ENCODE measurements at places on chromosomes 6 and 20.

- DNase-seq = no peak
These were observed 372.6 kb downstream of the UTRN start for GRCh38 chr6:144657691-144658090.

GRCh38 chr20:59723108-59723500 lies 118.8 kb downstream of the PHACTR3 start:
- DNase-seq = no peak

DNA sequence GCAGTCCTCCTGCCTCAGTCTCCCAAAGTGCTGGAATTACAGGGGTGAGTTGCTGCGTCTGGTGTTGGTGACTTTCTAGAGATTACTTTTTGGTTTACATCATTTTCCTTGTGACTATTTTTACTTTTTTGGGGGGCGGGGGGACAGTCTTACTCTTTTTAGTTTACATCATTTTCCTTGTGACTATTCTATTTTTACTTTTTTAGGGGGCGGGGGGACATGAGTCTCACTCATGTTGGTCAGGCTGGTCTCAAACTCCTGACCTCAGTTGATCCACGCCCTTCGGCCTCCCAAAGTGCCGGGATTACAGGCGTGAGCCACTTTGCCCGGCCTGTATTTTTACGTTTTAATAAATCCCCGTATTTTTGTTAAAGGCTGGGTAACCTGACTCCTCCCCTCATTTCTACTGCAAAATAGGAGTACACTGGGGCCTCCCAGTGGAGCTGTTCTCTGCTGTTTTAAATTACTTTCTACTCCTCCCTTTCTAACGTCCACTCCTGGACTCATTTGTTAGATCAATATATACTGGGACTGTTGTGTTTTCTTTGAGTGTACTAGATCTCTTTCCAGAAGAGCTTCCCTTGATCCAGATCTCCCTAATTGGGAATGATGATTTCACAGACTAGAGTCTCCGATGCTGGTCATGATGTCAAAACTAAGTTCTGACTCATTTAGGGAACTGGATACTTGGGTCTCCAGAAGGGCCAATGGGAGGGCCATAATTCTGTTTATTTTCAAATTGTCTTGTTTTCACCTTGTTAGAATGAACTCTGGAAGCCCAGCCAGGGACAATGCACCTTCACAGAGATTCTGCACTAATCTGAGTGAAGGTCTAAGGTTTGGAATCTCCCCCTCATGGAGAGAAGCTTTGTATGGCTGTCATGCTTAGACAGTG lies 9.2 kb downstream of the HSPA1B start:
- DNase-seq = no peak

GRCh38 chr6:108840919-108841318 lies 7.3 kb upstream of the ARMC2 start:
- DNase-seq = no peak

- no peak for DNase-seq
These were observed 698 bp upstream of the LRP11 start for GRCh38 chr6:149864578-149865535.

GRCh38 chr6:71481801-71482200 lies 193.2 kb downstream of the OGFRL1 start:
- DNase-seq = no peak

DNA sequence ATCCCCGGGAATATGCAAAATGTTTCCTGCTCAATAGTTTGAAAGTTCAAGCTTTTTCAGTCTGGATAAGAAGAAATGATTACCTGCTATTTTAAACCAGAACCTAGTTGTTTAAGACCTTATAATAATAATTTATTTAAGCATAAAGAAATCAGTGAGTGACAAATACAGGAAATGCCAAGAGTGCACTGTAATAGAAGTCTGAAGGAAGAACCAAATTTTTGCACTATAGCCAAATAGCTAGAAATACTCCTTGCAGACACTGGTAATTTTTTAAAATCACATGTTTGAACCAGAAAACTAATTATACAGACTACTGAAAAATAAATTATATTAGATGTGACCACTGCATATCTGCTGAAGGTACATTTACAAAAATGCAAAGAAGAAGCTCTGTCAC lies 93.2 kb downstream of the MMS22L start:
- DNase-seq = no peak

- no peak for DNase-seq
These were observed 13.7 kb upstream of the BLCAP start for GRCh38 chr20:37541326-37541725.

GRCh38 chr6:7979831-7980230 lies 69.2 kb upstream of the TXNDC5 start:
- no peak for DNase-seq

- DNase-seq = no peak
These were observed 104.4 kb upstream of the KHDRBS2 start for GRCh38 chr6:62390401-62390800.

GRCh38 chr6:138129190-138129589 lies 22.0 kb upstream of the PERP start:
- no peak for DNase-seq

GRCh38 chr6:148239801-148240460 lies 102.7 kb upstream of the SASH1 start:
- DNase-seq = no peak

GRCh38 chr6:73076211-73076954 lies 148.9 kb downstream of the KHDC1L start:
- no peak for DNase-seq

GRCh38 chr6:150514806-150515380 lies 84.8 kb upstream of the PLEKHG1 start:
- no peak for DNase-seq

- no peak for DNase-seq
These were observed 111.5 kb downstream of the PRND start for GRCh38 chr20:4833074-4833728.

DNA sequence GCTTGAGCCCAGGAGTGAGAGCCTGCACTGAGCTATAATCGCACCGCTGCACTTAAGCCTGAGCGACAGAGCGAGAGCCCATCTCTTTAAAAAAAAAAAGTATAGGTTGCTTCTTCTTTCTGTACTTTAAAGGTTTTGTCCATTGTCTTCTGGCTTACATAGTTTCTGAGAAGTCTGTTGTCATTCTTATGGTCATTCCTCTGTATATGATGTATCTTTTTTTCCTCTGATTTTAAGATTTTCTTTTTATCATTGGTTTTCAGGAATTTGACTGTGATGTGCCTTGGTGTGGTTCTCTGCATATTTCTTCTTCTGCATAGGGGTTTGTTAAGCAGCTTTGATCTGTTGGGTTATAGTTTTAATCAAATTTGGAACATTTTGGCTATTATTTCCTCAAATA lies 29.1 kb downstream of the QRSL1 start:
- DNase-seq = no peak

DNA sequence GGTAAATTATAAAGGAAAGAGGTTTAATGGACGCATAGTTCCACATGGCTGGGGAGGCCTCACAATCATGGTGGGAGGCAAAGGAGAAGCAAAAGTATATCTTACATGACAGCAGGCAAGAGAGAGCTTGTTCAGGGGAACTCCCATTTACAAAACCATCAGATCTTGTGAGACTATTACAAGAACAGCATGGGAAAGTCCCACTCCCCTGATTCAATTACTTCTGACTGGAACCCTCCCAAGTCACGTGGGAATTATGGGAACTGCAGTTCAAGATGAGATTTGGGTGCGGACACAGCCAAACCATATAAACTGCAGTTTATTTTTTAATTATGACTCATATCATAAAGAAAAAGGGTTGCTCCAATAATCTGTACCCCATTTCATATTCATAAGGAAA lies 22.3 kb upstream of the HLA-DQA2 start:
- no peak for DNase-seq

DNA sequence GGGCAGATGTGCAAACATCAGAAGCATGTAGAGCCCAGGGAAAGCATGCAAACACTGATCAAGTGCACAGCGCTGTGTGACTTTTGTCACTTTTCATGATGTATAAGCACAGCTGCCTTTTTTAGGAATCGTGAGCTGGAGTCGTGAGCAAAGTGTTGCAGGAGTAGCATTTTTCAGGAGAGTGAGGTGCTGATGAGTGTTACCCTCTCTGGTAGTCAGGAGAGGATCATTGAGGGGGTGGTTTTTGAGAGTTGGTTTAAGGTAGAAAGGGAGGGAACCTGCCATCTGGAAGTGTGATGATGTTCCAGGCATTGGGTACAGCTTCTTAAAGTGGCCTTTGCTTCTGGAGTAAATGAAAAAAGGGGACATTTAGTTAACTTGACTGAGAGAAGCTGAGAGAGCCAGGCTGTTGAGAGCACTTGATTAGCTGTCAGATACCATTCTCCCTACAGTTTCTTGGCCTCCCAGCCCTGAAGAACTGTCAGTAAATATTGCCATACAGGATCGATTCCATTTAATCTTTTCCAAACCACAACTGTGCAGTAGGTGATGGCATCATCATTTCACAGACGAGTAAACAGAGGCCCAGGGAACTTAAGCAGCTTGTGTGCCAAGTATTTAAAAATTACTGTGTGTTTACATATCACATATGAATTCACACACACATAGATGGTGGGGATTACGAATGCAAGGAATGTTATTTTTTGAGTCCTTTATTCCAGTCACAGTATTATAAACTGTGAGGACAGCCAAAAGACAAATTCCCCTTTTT lies 28.9 kb downstream of the TPD52L1 start:
- DNase-seq = no peak

DNA sequence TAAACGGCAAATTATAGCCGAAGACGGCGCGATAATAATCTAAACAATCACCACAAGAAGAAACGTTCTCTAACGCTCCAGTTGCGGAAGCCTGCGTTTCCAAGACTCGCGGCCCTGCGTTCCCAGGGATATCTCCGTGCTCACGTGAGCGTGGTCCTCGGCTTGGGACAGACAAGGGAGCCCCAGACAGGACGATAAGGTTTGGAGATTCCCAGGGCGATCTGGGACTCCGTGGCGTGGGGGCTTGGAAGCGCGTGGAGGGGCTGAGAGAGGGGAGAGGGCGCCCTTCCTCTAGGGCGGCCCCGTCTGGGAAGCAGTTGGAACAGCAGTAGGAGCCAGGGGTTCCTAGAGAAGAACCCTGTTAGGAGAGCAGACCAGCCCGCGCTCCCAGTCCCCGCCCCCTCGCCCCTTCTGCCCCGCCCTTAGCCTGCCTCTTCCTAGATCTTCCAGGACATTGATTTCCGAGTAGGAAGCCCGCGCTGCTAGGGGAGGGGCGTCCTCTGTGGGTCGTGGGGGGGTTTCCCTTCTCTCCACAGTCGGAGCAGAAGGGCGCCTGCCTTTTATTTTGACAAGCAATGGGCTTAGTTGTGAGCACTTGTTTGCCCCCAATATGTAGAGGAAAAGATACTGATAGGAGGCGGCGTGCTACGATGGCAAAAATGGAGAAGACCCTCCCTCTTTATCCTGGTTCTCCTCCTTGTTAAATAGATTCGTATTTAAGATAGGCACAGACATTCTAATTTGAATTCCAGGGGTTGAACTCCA lies 10.6 kb downstream of the NRN1 start:
- no peak for DNase-seq

GRCh38 chr6:128367437-128367836 lies 153.0 kb downstream of the PTPRK start:
- DNase-seq = no peak

- DNase-seq = no peak
These were observed 113.1 kb downstream of the C6orf58 start for GRCh38 chr6:127690092-127690491.
